Naive thymus-derived CD4-positive, alpha-beta T cell (primary cell): ENCODE measurements at places on chromosomes 3 and 15. TPM values are rescaled to one million over a fixed set of nuclear protein-coding genes. Genes with fewer than 3 reads are reported as not detected.

Gene GRAMD1C
- polyA plus RNA-seq: not detected

Gene SLC28A2
- polyA plus RNA-seq: not detected

Gene THPO
- not detected for polyA plus RNA-seq

Gene ZIC4
- not detected for polyA plus RNA-seq

Gene CPEB1
- polyA plus RNA-seq: 0.38 TPM

Gene SERPINI2
- polyA plus RNA-seq: not detected

GRCh38 chr3:135249186-135249585 lies 454.1 kb downstream of the EPHB1 start:
- no peak for DNase-seq

DNA sequence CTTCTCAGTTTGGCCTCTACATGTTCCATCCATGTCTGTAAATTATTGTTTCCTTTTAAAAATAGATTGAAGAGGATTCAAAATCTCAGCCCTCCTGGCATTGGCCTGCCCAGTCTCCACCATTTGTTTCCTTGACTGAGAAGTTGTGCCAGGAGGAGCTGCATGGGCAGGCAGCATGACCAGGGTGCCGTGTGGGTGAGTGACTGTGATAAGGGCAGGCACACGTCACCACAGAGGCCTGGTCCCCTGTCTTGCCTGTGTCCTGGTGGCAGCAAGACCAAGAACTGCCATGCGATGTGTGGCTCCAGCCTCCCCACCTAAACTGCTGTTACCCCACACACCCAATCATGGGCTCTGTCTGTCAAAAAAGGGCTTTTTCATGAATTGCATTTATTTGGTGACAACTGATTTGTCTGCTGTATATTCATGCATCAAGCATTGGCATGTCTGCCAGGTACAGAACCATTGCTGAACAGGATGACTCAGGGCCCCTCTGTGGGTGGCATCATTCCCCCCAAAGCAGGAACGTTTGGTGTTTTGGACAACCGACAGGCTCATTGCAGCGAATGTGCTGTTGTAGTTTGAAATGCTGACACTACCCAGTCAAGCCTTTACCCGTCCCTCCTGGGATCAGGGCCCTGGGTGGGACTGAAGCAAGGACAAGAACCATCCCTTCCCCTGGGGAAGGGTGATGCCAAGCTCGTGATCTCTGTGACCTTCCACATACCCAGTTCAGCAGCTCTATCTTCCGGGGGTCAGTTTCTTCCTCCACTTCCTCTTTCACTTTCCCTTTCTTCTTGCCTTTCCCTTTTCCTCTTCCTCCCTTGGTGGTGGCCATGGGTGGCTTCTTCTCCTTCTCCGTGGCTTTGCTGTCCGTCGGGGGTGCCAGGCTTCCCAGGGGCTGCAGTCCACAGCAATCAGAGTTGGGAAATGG lies 51.6 kb downstream of the TRPM1 start:
- no peak for DNase-seq

GRCh38 chr3:98985431-98985830 lies 83.9 kb upstream of the DCBLD2 start:
- DNase-seq: no peak

DNA sequence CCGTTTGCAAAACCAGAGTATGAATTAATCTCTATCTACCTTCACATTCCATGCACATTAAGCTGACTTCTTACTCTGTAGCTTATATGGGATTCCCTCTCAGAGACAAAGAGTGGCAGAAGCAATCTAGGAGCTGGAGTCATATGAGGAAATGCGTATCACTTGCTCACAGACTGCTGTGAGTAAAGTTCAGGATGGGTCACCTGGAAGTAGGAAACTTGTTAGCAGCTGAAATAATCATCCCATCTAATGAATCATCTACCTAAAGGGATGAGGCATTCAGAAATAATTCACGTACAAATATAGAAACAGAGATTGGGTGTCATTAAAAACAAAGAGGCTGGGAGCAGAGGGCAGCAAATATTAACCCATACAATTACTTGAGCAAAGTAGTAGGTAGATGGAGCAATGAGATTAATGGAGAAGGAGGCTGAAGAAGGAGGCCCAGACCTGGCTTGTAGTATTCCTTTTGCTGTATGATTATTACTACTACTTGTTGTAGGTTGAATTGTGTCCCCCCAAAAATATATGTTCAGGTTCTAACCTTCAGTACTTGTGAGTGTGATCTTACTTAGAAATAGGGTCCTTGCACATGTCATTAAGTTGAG lies 866.3 kb downstream of the ROBO2 start:
- no peak for DNase-seq

DNA sequence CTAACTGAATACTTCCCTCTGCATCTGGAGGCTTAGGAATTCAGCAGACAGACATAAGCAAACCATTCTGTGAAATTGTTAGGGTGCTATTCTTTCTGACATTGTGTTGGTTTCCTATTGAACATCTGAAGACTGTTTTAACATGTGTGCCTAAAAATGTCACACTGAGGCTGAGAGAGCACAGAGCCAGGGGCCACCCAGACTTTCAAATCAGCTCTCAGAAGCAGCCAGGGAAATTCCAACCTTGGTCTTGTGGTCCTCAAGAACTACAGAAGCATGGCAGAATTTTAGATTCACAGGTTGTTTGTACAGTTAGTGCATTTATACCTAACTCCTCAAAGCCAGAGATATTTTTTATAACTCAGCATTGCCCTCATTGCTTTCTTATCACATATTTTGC lies 929.2 kb upstream of the CFAP20DC start:
- peak; percentile 32 for DNase-seq

- DNase-seq: no peak
These were observed 158.0 kb downstream of the CDIN1 start for GRCh38 chr15:36737430-36737891.
